ENCODE measurements at places on chromosomes 3 and 15.
A peak's percentile ranks its signal among the peaks of the same experiment; 100 is the strongest.

GRCh38 chr3:186172353-186172752 is 63.5 kb upstream of the ETV5 start:
- DNase-seq = no peak

DNA sequence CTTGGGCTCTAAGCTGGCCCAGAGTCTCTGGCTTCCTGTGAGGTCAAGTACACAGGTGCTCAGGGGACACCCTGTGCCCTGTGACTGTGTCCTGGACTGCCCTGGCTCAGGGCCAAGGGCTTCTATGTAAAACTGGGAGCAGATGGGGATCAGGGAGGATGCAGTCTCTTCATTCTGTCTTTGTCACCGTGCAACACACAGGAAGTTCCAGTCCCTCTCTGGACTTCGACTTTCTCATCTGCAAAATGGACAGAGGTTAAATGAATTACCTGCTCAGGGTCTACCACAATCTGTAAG is 61.9 kb upstream of the TLE3 start:
- DNase-seq = no peak

GRCh38 chr15:40081691-40082194 is 26.9 kb downstream of the BMF start:
- peak; percentile 34 for DNase-seq

DNA sequence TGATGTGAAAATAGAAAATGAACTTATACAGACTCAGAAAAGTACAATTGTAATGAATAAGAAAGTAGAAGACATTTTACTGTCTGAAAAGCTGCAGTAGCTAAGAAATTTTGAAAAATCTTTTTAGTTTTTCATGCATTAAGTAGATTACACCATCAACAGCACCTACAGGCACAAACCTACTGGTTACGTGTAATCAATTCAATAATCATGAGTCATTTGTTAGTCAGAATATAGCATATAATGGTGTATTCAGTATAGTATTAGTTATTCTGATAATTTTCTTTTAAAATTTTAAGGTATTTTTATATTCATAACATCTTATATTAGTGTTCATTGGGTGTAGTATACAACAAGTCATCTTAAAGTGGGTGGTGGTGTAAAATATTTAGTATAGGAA is 550.5 kb upstream of the GBE1 start:
- no peak for DNase-seq

DNA sequence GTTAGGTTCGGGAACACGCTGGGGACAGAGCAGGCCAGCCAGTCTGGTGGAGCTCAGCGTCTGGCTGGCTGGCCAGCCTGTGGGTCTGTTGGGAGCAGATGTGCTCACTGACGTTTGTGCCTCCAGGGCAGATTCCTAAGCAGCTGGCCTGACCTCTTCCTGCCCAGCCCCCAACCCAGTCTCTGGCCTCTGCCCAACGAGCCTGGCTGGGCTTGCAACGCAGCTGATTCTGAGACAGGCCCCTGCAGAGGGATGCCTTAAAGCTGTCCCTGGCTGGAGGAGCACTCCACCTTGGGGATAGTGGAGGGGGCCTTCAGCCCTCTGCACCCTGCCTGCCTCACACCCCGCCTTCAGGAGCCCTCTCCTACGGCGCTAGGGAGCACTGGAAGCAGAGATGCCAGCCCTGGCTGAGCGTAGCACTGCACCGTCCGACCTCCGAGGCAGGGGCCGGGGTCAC is 46.0 kb downstream of the KLF13 start:
- peak; percentile 93 for DNase-seq

DNA sequence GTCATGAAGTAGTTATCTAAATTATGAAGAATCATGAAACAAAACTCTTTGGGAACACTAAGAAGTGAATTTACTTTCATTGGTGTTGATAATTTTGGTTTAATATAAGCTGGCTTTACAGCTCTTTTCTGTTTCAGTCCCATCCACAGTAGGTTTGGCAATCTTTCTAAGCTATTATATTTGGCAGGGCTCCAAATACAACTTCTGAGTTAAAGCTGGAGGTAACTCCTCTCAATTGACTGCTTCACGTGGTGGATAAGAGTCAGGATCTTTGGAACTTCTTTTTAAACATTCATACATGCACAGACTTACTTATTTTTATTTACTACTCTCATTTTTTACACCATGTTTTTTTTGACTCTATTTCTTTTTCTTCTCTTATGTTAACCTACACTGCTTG is 106.5 kb upstream of the EPHA3 start:
- DNase-seq = no peak

GRCh38 chr15:58016581-58017175 is 48.8 kb downstream of the ALDH1A2 start:
- DNase-seq = no peak
